SK-N-SH (cell line): ENCODE measurements at places on chromosomes 2 and 18. TPM values are rescaled to one million over a fixed set of nuclear protein-coding genes. Genes with fewer than 3 reads are reported as not detected.

The DTNA gene
- 7.9 and 12.8 TPM in 2 replicates for polyA plus RNA-seq

The SULT1C4 gene
- polyA plus RNA-seq: 0.18 and 0.47 TPM in 2 replicates

The NTSR2 gene
- polyA plus RNA-seq: not detected in 2 replicates

DNA sequence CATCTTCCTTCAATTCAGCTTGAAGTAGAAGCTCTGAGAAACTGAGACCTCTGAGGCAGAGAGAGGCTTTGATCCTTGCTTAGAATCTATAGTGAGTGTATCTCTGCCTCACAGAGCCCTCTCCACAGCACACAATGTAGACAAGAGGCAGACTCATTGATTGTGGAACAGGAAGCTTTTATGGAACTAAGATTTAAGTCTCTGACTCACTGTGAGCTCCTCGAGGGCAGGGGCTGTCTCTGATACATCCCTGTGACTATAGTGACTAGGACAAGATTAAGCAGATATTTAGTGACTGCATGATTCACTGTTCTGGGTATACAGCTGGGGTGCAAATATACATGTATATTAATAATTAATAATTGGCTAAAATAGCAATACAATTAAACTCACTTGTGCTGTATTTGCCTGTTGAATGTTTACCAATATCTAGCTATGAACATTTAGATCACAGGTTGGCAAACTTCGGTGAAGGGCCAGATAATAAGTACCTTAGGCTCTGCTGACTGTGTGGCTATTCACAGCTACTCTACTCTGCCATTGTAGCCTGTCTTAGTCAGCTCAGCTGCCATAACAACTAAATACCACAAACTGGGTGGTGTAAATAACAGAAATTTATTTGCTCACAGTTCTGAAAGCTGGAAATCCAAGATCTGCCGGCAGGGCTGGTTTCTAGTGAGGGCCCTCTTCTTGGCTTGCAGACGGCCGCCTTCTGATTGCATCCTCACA is 54.4 kb downstream of the ARHGEF4 start:
- H3K36me3 ChIP-seq: no peaks in the 10 kb centered on the region
- DNase-seq: no peak
- H3K4me3 ChIP-seq: no peak overlapping the region
- H3K27ac ChIP-seq: no peak overlapping the region
- H3K4me1 ChIP-seq: no peaks in the 10 kb centered on the region

- DNase-seq: no peak
- H3K27ac ChIP-seq: peak overlapping the region; percentile 88
- H3K4me3 ChIP-seq: no peak overlapping the region; the same call in 1 of the 2 replicates
- no peaks in the 10 kb centered on the region for H3K4me1 ChIP-seq
Measured at GRCh38 chr2:215428060-215428910, 7.6 kb downstream of the FN1 start.

- H3K27me3 ChIP-seq: no peaks in the 10 kb centered on the region
- H3K4me3 ChIP-seq: no peak overlapping the region
- no peaks in the 10 kb centered on the region for H3K4me1 ChIP-seq
Measured at GRCh38 chr2:126744640-126745039, 88.7 kb downstream of the GYPC start.

DNA sequence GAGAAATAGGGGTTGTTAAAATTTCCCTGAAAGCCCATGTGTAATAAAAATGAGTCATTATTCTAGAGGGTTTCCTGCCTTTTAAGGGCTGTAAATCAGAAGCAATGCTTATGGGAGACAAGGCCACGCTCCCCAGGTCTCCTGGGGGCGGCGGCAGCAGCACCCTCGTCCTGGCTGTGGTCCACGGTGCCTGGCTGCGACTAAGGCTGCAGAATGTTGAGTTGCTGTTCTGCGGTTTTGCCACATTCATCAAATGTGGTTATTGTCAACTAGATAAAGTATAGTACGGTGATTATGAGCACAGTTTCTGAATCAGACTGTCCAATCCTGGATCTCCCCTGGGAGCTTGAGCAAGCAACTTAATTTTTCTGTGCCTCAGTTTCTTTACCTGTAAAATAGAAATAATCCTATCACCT is 11.9 kb upstream of the AGFG1 start:
- peaks cover 18% of the 10 kb centered on the region for H3K4me1 ChIP-seq
- no peaks in the 10 kb centered on the region for H3K27me3 ChIP-seq
- H3K36me3 ChIP-seq: no peaks in the 10 kb centered on the region
- no peak overlapping the region for H3K4me3 ChIP-seq
- no peak for DNase-seq
- H3K27ac ChIP-seq: no peak overlapping the region; the same call in 1 of the 2 replicates

DNA sequence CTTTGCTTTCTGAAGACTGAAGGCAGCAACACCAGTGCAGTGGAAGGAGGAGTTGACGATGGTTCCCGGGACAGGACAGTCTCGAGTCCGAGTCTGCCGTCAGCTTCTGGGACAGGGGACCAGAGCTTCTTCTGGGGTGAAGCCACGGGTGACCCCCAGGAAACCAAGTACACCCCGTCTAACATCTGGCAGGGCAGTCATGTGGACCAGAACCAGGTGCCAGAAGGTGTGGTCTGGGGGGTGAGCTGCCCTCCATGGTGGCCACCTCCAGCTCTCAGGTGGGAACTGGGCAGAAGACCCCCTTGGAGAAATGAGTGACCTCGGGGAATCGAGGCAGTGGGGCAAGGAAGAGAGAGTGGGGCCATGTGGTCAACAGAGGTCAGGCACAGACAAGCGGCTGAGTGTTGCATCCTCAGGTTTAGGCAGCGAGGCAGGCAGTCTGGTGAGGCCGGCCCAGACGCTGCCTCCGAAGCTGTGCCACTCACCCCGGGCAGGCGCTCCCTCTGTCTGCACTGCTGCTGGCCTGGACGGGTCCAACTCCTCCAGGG is 204.3 kb downstream of the HDAC4 start:
- peaks cover 16% of the 10 kb centered on the region for H3K4me1 ChIP-seq
- H3K4me3 ChIP-seq: no peak overlapping the region
- no peaks in the 10 kb centered on the region for H3K36me3 ChIP-seq
- H3K27me3 ChIP-seq: no peaks in the 10 kb centered on the region
- no peak for DNase-seq

DNA sequence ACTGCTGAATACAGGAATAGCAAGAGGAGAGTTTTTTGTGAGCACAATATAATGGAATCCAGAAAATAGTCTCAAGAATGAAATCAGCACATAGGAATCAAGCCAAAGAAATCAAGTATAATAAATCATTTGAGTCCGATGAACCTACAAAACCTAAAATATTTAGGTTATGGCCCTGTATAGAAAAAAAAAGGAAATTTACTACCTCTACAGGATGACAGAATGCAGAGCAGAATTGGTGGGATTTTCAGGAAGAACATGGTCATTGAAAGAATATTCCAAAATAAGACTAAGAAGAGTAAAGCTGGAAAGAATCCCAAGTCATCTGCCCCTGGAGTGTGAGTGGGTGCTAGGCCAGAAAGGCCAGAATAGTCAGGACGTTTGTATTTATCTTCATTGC is 1041.2 kb upstream of the CDH2 start:
- H3K27ac ChIP-seq: no peak overlapping the region
- H3K36me3 ChIP-seq: no peaks in the 10 kb centered on the region
- H3K27me3 ChIP-seq: no peaks in the 10 kb centered on the region

DNA sequence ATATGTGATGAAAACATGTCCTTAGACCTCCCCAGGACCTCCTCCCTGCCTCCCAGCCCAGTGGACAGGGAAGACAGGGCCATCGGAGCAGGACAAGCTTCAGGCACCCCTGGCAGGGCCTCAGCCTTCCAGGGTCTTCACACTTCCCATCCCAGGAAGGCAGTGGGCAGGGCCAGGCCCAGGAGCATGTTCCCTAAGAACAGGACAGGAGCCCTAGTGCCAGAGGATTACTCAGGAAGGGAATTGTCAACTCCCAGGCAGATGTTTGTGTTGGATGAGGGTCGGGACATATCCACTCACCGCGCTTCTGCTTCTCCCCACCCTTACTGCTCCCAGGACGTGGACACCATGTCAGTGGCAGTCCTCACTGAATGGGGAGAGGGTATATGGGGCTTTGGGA is 138.9 kb downstream of the TNS1 start:
- no peaks in the 10 kb centered on the region for H3K27me3 ChIP-seq
- DNase-seq: no peak
- peaks cover 48% of the 10 kb centered on the region for H3K36me3 ChIP-seq

GRCh38 chr2:119175517-119175916 is 17.0 kb upstream of the C1QL2 start:
- H3K27me3 ChIP-seq: no peaks in the 10 kb centered on the region
- no peak overlapping the region for H3K4me3 ChIP-seq
- no peak overlapping the region for H3K27ac ChIP-seq
- no peaks in the 10 kb centered on the region for H3K4me1 ChIP-seq
- H3K36me3 ChIP-seq: no peaks in the 10 kb centered on the region

DNA sequence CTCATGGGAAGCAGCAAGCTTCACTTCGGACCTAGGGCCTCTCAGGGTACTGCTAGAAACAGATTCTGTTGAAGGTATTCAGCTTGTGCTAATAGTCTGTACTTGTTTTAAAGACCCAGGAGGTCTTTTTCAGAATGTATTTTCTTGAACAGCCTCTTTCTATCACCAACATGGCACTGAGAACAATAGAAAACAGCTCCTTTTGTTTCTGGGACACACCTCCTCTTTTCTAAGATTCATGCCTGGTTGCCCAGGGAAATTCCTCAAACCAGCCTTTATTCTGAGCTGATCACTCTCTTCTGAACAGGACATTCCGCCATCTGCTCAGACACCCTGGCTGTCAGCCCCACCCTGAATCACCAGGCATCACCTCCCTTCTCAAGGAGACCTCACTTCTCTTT is 389.6 kb downstream of the TGIF1 start:
- DNase-seq: no peak
- H3K4me3 ChIP-seq: no peak overlapping the region
- no peak overlapping the region for H3K27ac ChIP-seq
- H3K27me3 ChIP-seq: peaks cover 7% of the 10 kb centered on the region
